ENCODE measurements at places on chromosomes 16 and 17. TPM values are rescaled to one million over a fixed set of nuclear protein-coding genes. Genes with fewer than 3 reads are reported as not detected.

SRL gene
- 0.06 TPM for total RNA-seq

KRT17 gene
- 1.9 TPM for total RNA-seq

MRPL45 gene
- total RNA-seq, result 65.9 TPM

DHRS13 gene
- 6.4 TPM for total RNA-seq

TLCD3B gene
- 0.43 TPM for total RNA-seq

KIFC3 gene
- total RNA-seq, result 134 TPM

OTOP2 gene
- 0.08 TPM for total RNA-seq

TP53TG3B gene
- total RNA-seq, result 0.23 TPM

CDK10 gene
- 42.8 TPM for total RNA-seq

PTX4 gene
- not detected for total RNA-seq

NRN1L gene
- total RNA-seq, result not detected

ADAD2 gene
- total RNA-seq, result not detected

ATP1B2 gene
- total RNA-seq, result 0.17 TPM

KRTAP16-1 gene
- total RNA-seq, result not detected

FSCN2 gene
- 1.0 TPM for total RNA-seq

TRIM72 gene
- 0.01 TPM for total RNA-seq

ANKRD40CL gene
- not detected for total RNA-seq

GALR2 gene
- 0.89 TPM for total RNA-seq

PRR35 gene
- total RNA-seq, result 0.16 TPM

MYH11 gene
- total RNA-seq, result 0.05 TPM

KRT32 gene
- total RNA-seq, result not detected

KRTAP9-4 gene
- total RNA-seq, result not detected

MYH1 gene
- total RNA-seq, result not detected

COQ9 gene
- 49.3 TPM for total RNA-seq

RNF43 gene
- total RNA-seq, result 0.18 TPM

LIG3 gene
- total RNA-seq, result 17.2 TPM

SOX8 gene
- 2.7 TPM for total RNA-seq

ZNF689 gene
- total RNA-seq, result 9.3 TPM

GCGR gene
- 0.47 TPM for total RNA-seq

FOXL1 gene
- total RNA-seq, result 2.6 TPM

ASPA gene
- total RNA-seq, result not detected

HSD11B2 gene
- 2.2 TPM for total RNA-seq

MT1G gene
- not detected for total RNA-seq

ZNF19 gene
- 2.0 TPM for total RNA-seq

CDYL2 gene
- total RNA-seq, result 0.38 TPM

KRTAP17-1 gene
- not detected for total RNA-seq

CCL14 gene
- not detected for total RNA-seq

NPB gene
- total RNA-seq, result 0.59 TPM
